Amniotic epithelial cell (primary cell): ENCODE measurements at places on chromosomes 1 and 21.

- DNase-seq, result no peak
Observed at GRCh38 chr1:244010191-244010590, 40.9 kb upstream of the ZBTB18 start.

DNA sequence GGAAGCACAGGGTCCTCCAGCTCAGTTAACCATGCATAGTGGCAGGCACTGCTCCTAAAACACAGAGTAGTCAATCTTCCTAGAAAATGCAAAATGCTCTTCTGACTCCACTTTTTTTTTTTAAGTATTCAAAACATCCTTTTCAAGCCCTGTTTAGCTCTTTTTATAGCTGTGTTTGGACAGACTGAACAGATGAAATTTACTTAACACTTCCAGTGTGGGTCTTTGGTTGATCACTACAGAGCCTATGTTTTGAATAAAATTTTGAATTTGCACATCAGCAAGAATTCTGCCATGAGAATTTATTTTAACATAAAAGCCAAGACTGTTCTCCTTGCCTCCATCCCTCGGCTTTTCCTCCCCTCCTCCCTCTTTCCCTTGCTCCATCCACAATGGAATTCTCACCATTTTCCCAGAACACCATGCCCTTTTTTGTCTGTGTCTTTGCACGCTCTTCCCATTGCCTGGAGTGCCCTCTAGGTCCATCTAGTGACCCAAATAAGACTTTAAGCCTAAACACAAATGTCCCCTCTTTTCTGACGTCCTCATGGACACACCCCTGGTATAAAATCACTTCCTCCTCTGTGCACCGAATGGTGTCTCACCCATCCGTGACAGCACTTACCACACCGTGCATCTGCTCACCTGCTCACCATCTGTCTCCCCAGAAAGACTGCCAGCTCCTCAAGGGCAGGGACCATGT is 24.0 kb upstream of the CPT2 start:
- peak; percentile 27 for DNase-seq

DNA sequence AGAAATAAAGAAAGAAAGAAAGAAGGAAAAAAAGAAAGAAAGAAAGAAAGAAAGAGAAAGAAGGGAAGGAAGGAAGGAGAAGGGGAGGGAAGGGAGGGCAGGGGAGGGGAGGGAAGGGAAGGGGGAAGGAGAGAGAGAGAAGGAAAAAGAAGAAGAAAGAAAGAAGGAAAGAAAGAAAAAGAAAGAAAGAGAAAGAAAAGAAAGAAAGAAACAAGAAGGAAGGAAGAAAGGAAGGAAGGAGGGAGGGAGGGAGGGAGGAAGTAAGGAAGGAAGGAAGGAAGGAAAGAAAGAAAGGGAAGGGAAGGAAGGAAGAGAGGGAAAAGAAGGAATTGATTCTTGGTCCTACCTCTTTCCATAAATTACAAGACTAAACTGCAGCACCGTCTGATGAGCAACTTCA is 186.1 kb downstream of the URB2 start:
- no peak for DNase-seq

GRCh38 chr1:225812488-225813213 is 2.7 kb downstream of the EPHX1 start:
- peak; percentile 63 for DNase-seq

DNA sequence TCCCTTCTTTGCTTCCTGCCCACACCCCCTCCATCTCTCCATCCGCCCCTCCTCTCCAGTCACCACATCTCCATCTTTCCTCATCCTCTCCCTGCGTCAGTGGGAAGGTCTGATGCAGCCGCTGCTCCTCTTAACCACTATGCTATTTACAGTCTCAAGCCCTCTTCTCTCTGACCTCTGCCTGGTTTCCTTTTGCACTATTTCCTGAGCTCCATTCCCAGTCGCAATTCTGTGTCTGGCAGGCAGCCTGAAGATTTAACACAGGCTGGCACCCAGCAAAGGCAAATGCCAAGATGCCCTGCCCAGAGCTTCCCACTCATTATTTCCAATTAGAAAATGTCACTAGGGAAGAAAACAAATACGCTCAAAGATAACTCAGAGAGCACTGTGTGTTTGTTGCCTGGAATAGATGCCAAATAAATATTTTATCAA is 89.6 kb upstream of the LPGAT1 start:
- DNase-seq, result peak; percentile 88

GRCh38 chr1:77688939-77689338 is 6.5 kb upstream of the ZZZ3 start:
- DNase-seq, result no peak

DNA sequence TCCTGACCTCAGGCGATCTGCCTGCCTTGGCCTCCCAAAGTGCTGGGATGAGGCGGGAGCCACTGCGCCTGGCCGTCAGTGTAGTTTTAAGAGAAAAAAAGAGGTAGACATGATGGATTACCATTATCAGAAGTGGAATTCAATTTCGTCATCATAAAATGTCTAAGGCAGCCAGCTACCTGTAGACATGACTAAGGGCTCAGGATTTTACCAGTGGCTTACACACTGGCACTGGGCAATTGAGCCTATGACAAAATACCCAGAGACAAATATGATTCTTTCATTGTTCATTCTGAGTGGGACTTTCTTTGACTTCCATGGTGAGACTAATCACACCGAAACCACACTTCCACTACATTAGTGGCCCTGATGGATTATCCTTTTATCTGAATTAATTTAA is 181.5 kb downstream of the GABPA start:
- DNase-seq, result peak; percentile 39

DNA sequence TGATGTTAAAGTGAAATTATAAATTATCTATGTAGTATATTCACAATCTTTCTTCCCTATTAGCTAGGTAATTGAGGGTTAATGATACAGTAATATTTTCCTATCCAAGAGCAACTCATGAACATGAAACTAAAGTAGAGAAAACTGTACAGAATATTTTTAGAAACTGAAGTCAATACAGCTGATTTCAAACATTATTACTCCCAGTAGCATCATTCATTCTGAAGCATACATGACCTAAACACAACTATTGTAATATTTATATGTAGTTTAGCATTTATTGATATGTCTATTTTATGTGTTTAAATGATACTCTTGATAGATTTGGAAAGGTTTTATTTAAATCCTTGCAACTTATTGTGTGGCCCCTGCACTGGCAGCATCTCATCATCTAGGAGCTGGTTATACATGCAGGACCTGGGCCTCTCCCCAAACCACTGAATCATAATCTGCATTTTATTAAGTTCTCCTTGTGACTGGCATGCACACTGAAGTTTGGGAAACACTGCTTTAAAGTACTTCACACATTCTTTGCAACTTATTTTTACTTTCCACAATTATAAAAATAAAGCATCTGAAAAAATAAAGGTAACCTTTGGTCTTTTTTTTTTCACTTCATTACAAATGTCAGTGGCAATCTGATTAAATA is 199.9 kb downstream of the LRRC40 start:
- no peak for DNase-seq

- DNase-seq, result peak; percentile 6
Observed at GRCh38 chr1:180815188-180815587, 97.5 kb upstream of the KIAA1614 start.

GRCh38 chr1:67298762-67299161 is 8.9 kb upstream of the IL12RB2 start:
- DNase-seq, result no peak

GRCh38 chr1:30183895-30184294 is 539.5 kb downstream of the MATN1 start:
- DNase-seq, result no peak

DNA sequence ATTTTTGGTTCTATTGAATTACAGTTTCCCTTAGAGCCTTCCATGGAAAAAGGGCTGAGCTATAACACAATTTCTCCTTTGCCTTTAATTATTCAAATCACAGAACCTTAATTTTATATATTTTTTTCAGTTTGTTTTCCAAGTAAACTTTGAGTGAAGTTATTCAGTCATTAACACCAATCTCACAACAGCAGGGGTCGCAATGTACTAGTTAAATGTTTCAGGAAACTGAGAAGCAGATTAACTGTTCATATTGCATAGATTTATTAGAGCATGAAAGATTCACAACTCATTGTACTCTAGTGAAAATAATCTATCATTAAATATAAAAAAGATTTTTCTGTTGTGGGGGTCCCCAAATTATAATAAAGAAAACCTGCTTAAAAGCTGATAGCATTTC is 64.1 kb downstream of the KIFAP3 start:
- DNase-seq, result peak; percentile 28

GRCh38 chr1:10195570-10195969 is 14.8 kb upstream of the KIF1B start:
- DNase-seq, result peak; percentile 66

- DNase-seq, result peak; percentile 76
Observed at GRCh38 chr1:205711105-205712048, 31.1 kb upstream of the SLC45A3 start.

DNA sequence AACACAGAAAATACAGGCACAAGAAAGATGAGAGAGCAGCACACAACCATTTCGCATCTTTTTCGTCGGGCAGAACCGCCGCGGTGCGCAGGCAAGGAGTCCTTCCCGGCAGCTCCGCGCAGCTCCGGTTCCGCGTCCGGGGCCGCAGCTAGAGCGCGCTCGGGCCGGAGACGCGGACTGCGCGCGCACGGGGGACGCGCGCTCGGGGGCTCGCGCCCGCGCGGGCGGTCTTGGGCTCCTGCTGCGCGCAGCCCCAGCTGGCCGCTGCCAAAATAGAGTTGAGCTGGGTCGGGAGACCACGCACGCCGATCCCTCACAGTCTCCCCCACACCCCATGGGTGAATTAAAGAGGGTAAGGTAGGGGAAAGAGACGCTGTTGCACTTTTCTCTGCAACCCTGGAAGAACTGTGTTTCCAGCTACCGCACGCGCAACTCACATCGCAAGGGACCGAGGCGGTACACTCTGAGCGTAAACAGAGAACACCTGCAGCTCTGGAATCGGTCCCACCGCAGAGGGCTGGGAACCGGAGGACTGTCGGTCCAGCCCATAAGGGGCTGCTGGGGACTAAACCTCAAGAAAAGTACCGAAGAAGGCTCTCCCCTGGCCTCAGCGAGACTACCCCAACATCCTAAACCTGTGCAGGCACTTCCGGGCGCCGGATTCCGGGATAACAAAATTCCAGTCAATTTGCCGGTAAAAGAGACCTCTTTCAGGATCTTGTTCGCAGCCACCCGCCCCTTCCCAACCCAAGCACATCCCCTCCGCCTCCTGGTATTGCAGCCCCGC is 1.7 kb downstream of the NR5A2 start:
- no peak for DNase-seq

DNA sequence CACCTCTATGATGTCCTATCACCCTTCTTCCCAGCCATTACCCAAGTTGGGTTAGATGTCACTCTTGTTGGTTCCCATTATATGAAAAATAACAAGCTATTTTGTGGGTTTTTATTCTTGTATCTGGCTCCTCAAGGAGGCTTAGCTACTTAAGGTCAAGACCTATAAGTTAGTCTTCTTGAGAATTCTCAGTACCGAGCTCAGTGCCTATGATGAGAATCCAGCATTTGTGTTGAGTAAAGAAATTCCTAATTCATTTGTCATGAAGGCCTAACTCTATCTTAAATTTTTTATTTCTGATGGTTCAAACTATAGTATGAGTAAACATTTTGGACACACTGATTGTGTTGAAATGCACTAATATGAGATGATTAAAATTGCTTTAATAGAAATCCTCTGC is 15.9 kb downstream of the NUF2 start:
- peak; percentile 74 for DNase-seq

GRCh38 chr1:201221201-201221846 is 30.7 kb downstream of the IGFN1 start:
- DNase-seq, result no peak

DNA sequence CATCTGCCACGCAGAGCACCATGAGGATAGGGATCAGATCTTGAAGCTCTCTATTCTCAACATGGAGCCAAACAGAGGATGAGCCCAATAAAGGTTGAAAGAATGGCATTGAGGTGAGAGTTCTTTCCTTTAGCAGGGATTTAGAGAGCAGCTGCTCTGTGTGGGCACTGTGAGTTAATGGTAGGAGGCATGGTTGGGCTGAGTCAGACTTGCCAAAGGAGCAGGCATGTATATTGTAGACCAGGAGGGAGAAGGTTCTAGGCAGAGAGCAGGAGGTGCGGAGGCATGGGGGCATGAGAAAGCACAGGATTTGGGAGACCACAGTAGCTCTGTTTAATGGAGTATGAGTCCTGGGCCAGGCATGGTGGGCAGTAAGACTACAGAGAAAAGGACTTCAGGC is 32.0 kb downstream of the TMEM53 start:
- no peak for DNase-seq

GRCh38 chr1:20616847-20617487 is 16.3 kb upstream of the PINK1 start:
- DNase-seq, result peak; percentile 40

- no peak for DNase-seq
Observed at GRCh38 chr1:156260896-156261295, 13.0 kb upstream of the PAQR6 start.

DNA sequence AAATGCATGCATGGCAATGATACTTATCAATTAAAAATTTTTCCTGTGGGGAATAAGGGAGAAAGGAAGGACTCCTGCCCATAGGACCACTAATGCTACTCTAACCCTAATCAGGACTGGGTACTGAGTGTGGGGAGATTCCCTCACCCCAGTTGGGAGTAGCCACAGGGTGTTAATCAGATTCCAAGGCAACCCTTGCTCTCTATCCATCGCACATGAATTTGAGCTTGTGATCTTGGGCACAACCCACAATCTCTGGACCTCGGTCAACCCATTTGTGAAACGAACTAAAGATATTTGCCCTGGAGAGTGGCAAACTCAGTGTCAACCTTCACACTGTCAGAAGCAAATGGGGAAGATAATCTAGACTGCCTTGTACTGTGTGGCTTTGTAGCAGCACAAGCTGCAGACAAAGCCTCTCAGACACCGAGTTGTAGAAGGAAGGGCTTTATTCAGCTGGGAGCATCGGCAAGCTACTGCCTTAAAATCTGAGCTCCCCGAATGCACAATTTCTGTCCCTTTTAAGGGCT is 69.5 kb downstream of the SERINC2 start:
- no peak for DNase-seq

DNA sequence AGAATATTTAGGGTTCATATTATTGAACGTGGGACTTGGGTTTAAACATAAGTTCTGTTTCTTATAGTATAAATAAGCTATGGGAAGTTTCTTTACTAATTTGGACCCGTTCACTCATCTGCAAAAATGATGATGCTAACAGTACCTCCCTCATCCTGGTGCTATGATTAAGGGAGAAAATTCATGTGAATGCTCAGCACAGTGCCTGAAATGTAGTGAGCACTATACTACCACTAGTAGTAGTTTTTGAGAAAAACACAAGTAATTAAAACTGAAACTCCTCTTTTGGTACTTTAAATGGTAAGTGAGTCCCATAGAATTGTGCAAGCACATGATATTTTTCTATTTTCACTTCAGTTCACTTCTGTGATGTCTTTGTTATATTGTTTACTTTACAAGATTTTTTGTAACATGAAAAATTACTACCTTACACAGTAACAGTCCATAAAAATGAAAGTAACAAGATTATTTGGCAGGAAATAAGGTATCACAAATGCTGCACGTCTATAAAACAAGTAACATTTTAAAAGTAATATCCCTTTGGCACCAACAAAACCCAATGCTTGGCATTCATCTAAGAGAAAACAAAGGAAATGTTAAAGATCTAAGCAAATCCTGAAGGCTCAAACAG is 11.3 kb upstream of the PTPRC start:
- DNase-seq, result no peak
